CD4-positive, alpha-beta T cell treated with Interleukin-6 at 100 ng/mL for 8 hours (primary cell): ENCODE measurements at places on chromosomes 11 and 22.

- no peak for DNase-seq
Observed at GRCh38 chr11:66228521-66228920, 39.9 kb upstream of the RAB1B start.

- DNase-seq = no peak
Observed at GRCh38 chr22:24801901-24802465, 4.0 kb upstream of the SGSM1 start.

DNA sequence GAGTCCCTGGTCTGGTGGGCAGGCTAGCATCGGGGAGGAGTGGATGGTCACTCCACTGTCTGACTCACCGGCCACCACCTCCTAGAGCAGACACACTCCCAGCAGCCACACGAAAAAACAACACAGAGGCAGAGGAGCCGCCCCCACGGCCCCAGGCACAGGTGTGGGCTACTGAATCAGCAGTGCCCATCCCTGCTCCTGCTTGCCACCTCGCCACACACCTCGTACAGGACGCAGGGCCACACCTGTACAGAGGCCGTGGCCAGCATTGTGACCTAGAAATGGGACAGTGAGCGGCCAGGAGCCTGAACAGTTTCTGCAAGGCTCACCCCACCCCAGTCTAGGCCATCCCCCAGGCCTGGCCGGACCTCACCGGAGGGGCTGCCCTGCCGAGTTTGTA is 14.0 kb downstream of the TRIM29 start:
- DNase-seq = no peak

- no peak for DNase-seq
Observed at GRCh38 chr11:61756147-61756451, 3.7 kb downstream of the MYRF start.

DNA sequence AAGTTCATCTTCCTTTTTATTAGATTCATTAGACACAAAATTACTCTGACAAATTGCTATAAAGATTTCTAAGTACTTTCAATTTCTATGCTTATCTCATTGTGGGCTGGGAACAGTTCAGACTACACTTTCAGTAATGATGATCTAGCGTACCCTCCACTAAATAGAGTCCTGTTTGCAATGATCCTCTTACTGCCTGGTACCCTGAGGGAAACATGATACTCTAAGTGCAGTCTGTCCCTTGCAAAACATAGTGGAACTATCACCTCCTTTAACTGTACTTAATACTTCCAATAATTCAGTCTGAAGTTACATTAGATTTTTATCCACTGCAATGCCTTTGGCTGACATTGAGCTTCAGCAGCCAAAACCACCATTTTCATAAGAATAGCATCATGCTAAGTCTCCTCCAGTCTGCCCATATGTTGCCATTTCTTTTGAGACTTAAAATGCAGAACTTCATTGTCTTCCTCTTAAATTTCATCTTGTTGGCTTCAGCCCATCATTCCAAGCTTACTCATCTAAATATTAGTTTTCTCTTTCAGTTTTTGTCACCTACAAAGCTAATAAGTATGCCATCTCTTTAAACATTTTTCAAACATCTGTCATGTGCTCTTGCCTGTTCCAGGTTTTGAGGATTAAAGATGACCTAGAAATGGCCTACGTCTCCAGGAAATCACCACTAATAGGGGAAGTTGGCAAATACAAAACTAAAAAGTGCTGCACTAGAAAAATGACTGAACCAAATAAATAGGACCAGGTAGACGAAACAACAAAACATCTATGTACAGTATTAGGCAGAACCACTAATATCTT is 55.5 kb downstream of the PAK1 start:
- DNase-seq = no peak

GRCh38 chr11:130638624-130639023 is 190.2 kb downstream of the ADAMTS15 start:
- no peak for DNase-seq

- peak; percentile 30 for DNase-seq
Observed at GRCh38 chr11:63768237-63769041, at the start of gene ZFTA. TSS of gene ZFTA (minus strand) at chr11:63768775. CDS start at chr11:63768622, 153 bp downstream.

- no peak for DNase-seq
Observed at GRCh38 chr11:122176651-122177050, 60.6 kb upstream of the BLID start.

DNA sequence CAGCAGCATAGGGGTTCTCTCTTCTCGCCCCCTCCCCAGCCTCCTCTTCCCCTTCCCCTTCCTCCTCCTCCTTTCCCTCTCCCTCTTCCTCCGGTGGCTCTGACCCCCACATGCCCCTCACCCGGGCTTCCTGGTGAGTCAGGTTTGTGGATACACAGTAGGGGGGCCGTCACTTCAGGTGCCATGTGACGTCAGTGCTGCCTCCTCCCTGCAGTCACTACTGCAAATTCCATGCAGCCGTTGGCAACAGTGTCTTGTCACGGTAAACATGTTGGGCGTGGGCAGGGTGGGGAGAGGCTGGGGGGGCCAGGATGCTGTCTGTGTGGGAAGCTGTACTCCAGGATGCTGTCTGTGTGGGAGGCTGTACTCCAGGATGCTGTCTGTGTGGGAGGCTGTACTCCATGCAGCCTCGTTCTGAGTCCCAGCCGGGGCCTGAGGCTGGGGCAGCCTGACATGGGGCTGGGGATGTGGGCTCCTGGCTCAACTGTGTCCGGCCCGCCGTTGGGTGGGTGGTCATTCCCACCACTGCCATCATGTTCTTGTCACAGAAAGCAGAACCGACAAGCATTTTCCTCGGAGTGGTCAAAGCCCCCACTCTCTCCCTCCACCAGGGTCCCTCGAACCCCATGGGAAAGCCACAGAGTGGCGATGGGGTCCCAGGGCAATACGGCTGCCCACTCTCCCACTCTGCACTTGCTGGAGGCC is 2.4 kb upstream of the MUC2 start:
- DNase-seq = no peak

DNA sequence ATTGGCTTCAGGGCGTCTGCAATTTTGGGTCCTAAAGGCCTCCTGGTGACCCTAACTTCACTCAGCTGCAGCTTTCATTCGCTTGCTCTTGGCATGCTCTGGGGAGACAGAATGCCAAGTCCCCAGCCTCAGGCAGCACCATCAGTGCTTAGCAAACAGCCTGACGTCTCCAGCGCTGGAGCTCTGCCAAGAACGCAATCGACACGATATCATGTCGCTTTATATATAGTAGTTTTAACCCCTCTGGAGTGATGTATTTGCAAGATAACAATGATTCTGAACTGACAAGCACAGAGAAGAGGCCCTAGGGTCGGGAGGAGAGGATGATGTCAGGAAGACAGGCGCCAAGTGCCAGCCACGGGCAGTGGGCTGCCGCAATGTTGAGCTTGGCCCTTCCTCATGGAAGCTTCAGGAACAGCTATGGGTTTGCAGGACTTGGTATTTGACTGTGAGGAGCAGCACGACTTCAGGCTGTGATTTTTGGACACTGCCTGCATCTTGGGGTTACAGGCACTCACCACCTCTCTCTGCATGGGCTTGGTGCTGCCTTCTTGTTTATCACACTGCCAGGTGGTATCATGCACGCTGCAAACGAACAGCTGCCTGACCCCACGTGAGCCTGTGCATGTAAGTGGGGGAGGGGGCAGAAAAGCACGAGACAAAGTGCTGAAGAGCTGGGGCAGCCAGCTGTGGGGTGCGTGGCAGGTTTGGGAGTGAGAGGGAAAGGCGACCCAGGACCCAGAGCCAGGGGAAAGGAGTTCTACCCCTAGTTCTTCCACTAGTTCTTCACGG is 26.1 kb downstream of the B3GAT1 start:
- no peak for DNase-seq

DNA sequence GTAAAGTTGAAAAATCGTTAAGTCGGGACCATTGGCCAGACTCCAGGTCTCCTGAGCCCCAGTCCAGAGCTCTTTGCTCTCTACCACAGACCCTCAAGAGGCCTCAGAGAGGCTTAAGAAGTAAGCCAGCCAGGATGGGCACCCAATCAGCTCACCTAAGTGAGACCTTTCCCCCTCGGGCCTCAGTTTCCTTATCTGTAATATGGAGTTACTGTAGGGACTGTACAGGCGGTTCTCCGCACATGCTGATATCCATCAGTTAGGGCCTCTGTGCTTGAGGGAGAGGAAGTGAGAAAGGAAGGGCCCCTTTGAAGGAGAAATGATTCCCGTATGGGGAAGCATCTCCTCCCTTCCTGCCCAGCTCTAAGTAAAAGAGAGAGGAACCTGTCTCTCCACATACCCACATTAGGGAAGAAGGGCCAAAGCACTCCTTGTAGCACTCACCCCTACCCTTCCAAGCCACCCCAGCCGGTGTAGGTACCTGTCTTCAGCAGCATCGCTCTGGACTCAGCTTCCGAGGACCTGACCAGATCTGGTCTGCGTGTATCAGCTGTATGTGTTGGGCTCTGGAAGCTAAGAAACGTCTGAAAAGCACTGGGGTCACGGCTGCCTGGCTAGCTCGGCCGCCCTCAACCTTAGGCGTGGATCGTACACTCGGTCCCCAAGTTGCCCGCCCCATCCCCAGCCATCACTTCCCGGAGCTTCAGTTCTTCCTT is 653 bp downstream of the NAGA start:
- no peak for DNase-seq

DNA sequence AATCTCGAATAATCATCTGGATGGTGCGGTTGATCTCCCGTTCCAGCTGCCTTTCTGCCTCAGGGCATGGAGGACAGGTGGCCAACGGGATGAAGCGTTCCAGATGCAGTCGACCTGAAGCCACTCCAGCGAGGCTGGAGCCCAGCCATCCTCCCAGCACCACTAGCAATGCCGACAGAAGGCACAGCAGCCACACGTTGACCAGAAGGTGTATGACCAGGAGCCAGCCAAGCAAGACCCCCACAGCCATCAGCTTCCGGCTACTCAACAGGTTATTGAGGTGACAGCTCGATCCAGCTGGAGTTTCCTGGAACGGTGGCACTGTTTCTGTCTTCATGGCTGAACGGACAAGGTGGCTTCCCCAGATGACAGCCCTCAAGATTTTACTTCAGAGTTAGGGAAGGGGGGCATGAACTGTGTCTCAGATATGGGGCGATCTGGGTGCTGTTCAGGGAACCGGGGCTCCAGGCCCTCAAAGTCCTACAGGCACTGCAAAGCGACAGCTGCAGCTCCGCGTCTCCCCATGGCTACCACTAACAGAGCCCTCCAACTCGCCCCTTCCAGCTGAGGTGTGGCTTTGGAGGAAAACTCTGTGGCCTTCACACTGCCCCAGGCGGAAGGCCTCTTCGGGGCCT is 559 bp downstream of the SNX19 start:
- DNase-seq = peak; percentile 3

DNA sequence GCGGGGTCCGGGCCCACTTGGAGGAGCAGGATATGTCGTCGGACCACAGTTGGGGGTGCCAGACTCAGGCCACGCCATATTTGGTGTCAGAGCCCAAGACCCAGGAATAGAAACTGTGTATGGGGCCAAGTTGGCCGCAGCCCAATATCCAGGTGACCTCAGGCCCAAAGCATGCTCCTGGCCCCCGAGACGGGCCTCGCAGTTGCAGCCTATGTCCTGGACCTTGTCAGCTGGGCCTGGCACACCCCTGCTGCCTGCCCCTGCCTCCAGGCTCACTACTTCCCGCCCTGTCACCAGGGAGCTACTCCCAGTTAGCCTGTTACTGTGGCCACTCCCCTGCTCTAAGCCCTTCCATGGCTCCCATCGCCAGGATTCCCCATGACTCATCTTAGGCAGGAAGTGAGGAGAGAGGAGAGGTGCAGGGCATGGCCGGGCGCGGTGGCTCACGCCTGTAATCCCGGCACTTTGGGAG is 23.1 kb downstream of the A4GALT start:
- DNase-seq = no peak

GRCh38 chr22:29998627-29999384 is 81.5 kb upstream of the HORMAD2 start:
- DNase-seq = no peak

DNA sequence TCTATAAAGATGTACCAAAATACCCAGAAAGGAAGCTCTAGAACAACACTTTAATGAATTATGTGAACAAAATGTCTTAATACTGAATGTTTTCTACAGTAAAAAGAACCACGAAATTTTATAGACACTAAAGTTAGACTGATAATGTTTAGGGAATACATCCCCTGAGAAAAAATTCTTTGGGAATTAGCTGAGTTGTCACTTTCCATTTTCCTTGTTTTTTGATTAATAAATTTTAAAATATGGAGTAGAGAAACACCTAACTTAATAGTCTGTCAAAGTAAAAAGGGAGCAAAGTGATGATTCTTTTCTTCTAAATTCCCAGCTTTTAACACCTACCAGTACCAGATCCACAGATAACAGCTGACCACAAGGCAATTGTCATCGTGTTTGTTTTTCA is 23.1 kb upstream of the SCN3B start:
- no peak for DNase-seq

DNA sequence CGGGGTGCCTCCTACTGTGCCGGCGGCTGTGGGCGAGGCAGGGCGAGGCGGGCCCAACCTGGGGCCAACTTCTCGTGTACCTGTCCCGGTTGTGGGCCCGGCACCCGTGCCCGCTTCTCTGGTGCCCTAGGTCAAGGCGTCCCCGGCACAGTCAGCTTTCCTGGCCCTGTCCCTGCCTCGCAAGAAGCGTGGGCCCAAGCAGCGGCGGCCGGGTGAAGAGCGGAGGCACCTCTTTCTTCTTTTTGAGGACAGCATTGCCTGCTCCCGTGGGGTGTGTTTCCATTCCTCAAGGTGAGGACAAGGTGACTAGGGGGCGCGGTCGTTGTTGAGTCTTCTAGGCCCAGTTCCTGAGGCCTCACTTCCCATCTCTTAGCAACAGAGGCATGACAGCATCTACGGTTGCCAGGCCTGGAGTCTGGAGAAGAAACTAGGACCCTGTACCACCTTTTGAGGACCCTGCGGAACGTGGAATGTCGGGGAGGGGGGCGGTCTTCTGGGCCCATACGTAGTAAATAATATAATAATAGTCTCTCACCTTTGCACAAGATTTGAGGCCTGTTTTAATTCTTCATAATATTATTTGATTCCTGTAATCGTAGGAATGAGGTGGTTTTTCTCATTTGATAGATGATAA is 418 bp downstream of the ACO2 start:
- DNase-seq = peak; percentile 2

DNA sequence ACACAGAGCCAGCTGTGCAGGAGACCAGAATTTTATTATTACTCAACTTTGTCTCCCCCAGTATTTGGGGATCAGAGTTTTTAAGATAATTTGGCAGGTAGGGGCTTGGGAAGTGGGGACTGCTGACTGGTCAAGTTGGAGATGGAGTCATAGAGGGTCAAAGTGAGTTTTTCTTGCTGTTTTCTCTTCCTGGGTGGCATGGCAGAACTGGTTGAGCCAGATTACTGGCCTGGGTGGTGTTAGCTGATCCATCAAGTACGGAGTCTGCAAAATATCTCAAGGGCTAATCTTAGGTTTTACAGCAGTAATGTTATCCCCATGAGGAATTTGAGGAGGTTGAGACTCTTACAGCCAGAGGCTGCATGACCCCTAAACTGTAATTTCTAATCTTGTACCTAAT is 153.5 kb downstream of the OR4C45 start:
- DNase-seq = no peak

GRCh38 chr22:28186641-28187040 is 267.6 kb upstream of the PITPNB start:
- no peak for DNase-seq
